Daoy (cell line): ENCODE measurements at places on chromosomes 4 and X. TPM values are rescaled to one million over a fixed set of nuclear protein-coding genes. Genes with fewer than 3 reads are reported as not detected.

GRCh38 chr4:109916027-109916409 lies 3.3 kb downstream of the EGF start:
- no peak for DNase-seq

- DNase-seq, result peak; percentile 3
These were observed 121.7 kb downstream of the PDS5A start for GRCh38 chr4:39855909-39856512.

The DCHS2 gene
- 0.15 and 0.40 TPM in 2 replicates for total RNA-seq

GRCh38 chrX:55312655-55313054 lies 47.9 kb upstream of the PAGE3 start:
- DNase-seq, result peak; percentile 21

DNA sequence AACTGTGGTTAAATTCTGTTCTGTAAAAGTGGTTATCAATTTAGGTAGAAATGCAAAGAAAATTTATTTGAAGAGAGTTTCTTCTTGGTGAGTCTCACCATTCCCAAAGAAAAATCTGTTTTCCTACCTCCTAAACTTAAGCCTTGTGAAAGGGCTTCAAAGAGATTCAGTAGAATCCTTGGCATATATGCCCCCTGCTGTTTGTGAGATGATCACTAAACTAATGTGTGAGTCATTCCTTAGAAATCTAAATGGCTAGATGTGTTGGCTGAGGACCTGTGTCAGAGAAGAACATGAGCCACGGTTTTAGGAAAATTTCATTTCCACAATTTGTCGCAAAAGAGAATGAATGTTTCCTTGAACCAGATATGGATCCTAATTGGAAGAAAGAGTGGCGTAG lies 260.9 kb downstream of the SLC7A11 start:
- DNase-seq, result peak; percentile 40

The CT45A5 gene
- total RNA-seq, result 10.4 and 11.1 TPM in 2 replicates
